Endodermal cell (in vitro differentiated cells): ENCODE measurements at places on chromosomes 7 and 10.

DNA sequence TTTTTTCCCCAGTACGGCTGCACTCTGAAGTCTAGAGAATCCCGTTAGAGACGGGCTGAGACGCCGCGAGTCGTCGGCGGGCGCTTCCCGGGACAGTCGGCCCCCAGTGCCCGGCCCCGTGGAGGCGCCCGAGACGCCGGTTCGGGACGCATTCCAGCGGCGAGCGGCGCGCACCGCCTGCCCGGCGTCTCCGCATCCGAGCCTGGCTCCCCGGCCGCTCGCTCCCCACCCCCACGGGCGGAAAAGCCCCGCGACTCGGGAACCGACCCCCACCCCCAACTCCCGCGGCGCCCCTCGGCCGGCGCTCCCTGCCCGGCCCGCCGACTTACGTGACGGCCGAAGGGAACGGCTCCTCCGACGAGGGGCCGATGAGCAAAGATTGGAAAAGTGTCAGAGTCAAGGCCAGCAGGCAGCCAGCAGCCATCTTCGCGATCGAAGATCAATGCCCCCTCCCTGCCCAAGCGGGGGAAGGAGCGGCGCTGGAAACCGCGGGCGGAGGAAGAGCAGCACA is 486 bp downstream of the CACNA2D1 start:
- DNase-seq, result peak; percentile 84

DNA sequence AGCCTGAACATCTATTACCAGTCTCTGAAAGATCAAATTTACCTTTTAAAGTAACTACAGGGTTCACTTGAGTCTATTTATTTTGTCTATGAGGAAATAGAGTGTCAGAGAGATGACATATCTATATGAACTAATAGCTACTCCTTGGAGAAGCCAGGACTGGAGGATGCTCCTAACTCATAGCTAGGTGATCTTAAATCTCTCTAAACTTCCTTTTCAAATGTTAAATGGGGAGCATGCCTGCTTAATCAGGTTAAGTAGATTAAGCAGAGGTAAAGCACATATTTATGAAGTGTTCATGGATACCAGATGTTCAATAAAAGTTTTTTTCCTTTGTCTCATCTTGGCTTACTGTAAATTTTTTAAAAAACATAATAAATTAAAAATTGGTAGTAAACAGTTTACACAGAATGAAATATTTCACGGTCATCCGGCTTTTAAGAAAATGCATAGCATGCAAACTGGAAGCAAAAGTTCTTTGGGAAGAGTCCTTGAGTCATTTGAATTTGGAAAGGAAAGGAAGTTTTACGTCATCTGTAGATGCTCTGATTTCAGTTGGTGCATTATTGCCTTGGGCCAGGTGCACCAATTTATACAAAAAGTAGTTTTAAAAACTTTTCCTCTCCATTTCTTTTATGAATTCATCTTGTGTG is 155.1 kb downstream of the BICC1 start:
- DNase-seq, result no peak

GRCh38 chr10:120806081-120806480 is 45.1 kb upstream of the WDR11 start:
- no peak for DNase-seq

DNA sequence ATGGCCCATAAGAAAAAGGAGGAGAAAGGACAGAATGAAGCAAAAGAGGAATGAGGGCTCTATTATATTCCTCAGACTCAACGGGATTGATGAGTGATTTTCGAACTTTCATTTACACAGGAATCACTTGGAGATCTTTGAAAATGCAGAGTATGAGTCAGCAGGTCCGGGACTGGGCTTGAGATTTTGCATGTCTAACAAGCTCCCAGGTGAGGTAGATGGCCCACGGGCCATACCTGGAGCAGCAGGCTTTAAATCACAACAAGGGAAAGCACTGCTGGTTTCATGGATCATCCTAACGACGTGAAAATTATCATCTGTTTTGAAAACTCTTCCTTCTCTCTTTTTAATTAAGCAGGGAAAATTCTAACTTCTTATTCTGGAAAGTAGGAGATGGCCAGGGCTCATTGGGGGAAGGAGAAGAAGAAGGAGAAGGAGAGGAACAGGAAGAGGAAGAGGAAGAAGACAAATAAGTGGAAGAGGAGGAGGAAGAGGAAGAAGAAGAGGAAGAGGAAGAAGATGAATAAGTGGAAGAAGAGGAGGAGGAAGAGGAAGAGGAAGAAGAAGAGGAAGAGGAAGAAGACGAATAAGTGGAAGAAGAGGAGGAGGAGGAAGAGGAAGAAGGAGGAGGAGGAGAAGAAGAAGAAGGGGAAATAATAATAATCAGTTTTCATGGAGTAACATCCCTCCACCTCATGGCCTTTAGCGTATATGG is 3.8 kb upstream of the SDK1 start:
- DNase-seq, result peak; percentile 56

- DNase-seq, result no peak
Measured at GRCh38 chr10:70417568-70417967, 13.6 kb downstream of the EIF4EBP2 start.

DNA sequence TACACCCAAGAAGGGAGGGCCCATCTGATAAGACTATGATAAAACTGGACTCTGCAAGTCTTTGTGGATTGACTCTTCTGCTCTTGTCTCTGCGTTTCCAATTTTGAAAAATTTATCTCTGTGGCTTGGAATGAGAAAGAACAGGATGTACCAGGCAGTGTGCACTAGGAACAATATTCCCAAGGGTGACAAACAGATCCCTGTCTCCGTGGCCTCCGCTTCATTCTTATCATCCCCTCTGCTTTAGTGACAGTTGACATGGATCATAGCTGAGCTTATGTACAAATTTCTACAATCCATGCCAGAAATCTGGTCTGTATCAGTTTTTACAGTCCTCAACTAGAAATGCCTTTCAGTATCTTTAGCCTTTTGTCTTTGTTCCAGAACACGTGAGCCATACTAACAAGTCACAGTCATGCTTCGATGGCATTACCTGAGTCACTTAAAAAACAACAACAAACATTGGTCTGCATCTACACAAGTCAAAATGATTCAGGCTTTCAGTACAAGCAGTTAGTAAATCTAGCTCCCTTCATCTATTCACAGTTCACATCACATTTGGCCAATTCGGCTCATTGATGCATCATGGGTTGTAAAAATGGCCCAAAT is 393.6 kb upstream of the CELF2 start:
- no peak for DNase-seq

DNA sequence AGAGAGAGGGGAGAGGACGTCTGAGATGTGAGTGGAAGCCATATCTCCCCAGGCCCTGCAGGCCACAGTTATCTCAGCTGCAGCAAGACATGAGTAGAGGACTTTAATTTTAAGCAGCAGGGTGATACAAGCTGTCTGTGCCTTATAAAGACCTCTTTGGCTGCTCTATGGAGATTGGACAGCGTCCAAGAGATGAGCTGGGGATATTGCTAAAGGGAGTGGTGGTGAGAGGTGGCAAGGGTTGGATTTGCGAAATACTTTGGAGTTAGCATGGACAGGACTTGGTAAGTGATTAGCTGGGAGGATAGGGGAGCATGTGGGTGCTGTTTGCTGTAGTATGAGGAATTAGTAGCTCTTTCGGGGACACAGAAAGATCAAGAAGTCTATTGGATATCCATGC is 191.8 kb downstream of the CACNB2 start:
- no peak for DNase-seq

DNA sequence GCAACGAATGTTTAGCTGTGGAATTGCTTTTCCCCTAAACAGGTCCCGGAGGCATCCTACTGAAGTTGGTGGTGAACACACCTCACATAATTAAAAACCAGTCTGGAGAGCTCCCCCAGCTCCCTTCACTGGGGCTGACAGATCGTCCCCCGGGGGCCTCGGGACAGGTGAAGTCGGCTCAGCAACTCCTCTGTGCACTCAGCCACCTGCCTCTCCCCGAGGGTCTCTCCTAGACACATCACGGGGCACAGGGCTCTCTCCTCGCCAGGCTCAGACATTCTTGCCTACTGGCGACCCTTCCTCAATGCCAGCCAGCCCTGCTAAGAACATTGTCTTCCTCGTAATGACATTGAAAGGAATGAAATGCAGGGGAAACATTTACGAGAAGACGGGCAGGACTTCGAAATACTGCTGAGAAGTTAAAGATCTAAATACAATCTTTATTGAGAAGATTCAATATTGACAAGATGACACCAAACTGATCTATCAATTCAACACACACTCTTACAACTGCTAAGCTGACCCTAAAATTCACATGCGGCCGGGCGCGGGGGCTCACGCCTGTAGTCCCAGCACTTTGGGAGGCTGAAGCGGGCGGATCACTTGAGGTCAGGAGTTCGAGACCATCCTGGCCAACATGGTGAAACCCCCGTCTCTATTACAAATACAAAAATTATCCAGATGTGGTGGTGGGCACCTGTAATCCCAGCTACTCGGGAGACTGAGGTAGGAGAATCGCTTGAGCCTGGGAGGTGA is 88.1 kb upstream of the DNAAF5 start:
- no peak for DNase-seq

DNA sequence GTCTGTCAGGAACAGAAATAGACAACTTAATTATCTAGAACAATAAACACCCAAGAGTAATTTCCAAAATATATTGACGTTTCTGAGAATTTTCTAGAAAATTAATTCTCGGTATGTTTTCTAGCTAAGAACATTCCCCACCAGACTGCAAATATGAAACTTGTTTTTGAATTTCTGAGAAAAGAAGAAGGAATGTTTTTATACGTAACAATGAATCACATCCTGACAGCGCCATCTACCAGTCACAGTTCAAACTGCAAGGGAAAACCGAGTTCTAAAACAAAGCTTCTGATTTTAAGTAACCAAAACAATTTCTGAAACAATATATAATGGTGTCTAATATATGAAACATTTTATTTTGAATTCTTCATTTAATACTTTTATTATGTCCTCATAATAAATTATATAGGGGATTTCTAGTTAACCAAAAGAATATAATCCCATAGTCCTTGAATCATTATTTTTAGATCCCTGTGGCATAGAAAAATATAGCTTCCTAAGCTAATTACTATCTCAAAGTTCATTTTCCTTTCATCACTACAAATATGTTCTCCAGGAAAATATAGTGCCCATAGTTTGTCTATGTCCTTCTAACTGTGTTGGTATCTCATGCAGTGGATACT is 34.5 kb upstream of the MEOX2 start:
- peak; percentile 68 for DNase-seq

- DNase-seq, result peak; percentile 79
Measured at GRCh38 chr7:106064771-106065574, 47.1 kb downstream of the SYPL1 start.

DNA sequence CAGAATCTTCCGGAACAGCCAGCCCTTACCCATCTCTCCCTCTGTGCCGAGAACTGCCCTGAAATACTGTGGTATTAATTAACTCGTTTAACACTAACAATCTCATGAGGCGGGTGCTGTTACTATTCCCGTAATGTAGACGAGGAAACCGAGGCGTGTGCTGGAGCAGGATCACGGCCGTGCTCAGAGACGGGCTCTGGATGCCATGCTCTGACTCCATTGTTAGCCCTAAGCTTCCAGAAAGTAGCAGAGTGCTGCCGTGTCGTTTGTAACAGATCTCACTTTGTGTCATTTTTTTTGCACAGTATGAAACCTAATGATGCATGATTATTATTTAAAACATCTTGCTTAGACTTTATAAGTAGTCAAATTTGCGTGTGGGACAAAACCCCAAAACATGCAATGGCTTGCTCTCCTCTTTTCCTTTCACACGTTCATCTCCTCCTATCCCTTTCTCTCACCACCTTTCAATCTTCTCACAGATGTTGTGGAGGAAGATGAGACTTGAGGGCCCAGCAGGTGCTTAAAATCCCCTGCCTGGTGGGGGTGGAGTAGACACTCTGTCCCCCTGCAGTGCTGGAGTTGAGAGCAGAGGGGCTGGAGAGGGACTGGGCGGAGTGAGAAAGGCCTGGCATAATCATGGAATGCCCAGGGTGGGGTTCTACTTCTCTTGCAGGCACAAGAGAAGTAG is 482 bp upstream of the ACTR3C start:
- no peak for DNase-seq

GRCh38 chr7:134552105-134552504 is 3.2 kb downstream of the AKR1B15 start:
- DNase-seq, result peak; percentile 73

DNA sequence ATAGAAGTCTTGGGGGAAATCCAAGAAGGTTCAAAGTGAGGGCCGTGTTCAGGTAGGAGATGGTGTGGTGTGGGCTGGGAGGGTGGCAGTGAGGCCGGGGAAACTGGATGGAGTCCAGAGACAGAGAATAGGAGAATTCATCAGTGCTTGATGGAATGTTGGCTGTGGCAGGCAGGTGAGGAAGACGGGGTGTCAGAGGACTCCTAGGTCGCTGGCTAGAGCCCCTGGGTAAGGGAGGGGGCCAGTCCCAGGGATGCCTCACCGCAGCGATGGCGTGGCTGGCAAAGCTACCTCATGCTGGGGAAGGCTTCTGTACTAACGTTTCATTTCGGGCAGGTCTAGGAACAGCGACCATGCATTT is 373.0 kb downstream of the RPS24 start:
- DNase-seq, result no peak

DNA sequence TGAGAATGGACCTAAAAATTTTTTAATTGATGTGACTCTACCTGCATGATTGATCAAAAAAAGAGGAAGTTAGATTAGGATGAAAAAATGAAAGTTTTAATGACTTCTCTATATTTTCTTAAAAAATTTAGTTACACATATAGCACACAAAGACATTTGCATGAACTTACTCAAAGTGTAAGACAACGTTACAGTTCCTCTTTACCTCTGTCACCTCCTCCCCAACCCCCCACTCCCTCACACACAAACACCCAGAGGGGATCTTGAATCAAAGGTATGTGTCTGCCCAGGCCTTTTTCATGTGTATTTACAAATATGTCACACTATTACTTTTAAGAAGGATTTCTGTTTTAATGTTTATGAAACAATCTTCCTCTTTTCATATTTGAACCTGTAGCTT is 20.6 kb upstream of the CDCA7L start:
- no peak for DNase-seq

GRCh38 chr7:18347170-18347569 is 148.4 kb upstream of the HDAC9 start:
- DNase-seq, result no peak

- DNase-seq, result no peak
Measured at GRCh38 chr7:75866114-75866488, 12.7 kb upstream of the RHBDD2 start.

DNA sequence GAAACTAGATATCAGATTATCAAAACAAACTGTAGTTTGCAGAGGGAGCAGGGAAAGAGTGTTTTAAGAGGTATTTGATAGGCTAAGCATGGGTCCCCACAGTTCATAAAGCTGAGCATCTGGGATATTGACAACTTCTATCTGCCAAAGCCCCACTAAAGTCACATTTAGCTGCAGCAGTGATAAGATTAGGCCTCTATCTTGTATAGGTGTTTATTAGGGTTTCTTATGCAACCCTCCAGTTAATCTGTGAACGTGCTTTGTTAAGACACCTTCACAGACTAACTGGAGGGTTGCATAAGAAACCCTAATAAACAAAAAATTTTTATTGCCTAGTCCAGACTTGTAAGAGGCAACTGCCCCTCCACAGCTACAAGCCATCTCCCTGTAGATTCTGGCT is 78.0 kb downstream of the CYP51A1 start:
- DNase-seq, result no peak
